ENCODE measurements at places on chromosomes 6 and 20. TPM values are rescaled to one million over a fixed set of nuclear protein-coding genes. Genes with fewer than 3 reads are reported as not detected.

DNA sequence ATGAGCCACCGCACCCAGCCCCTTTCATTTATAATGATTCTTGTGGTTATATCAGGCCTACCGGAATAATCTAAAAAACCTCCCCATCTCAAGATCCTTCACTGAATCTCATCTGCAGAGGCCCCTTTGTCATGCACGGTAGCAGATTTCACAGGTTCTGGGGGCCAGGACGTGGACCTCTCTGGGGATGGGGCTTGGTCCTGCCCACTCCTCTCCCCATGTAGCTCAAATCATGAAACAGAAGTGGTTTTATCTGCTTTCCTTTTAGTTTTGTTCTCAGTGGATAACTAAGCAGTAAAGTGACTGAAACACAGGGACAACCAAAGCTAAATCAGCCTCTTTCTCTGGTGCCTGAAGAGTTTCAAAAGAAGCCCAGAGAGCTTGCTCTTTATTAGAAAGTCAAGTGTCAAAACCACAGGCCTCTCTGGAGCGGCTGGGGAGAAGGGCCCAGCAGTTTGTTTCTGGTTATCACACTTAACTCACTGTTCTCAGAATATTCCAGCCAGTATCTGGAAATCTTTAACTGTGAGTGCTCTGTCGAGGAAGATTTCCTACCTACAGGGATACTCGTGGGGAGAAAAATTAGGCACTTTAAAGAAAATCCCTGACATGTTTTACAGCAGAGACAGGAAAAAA is 60.6 kb upstream of the FAM184A start:
- no peaks in the 10 kb centered on the region for H3K36me3 ChIP-seq
- H3K4me3 ChIP-seq, result no peak overlapping the region
- peaks cover 12% of the 10 kb centered on the region for H3K4me1 ChIP-seq
- no peak for DNase-seq

GRCh38 chr20:17679941-17680835 is 1.9 kb downstream of the RRBP1 start:
- H3K4me1 ChIP-seq, result peaks cover 58% of the 10 kb centered on the region
- no peaks in the 10 kb centered on the region for H3K27me3 ChIP-seq
- peaks cover 37% of the 10 kb centered on the region for H3K36me3 ChIP-seq
- peak; percentile 81 for DNase-seq
- peak overlapping the region; percentile 96 for H3K27ac ChIP-seq

- no peaks in the 10 kb centered on the region for H3K36me3 ChIP-seq
- H3K27me3 ChIP-seq, result no peaks in the 10 kb centered on the region
- H3K27ac ChIP-seq, result no peak overlapping the region
Measured at GRCh38 chr6:35190306-35190705, 23.4 kb upstream of the SCUBE3 start.

Gene PDCD2
- total RNA-seq, result 48.9 TPM

Gene LIME1
- total RNA-seq, result 8.7 TPM

Gene ENPP1
- 3.3 TPM for total RNA-seq
